ENCODE measurements at places on chromosomes 6 and 20.

GRCh38 chr6:89895276-89895874 lies 1.1 kb downstream of the GJA10 start:
- DNase-seq = no peak

GRCh38 chr6:121857551-121857950 lies 422.1 kb downstream of the GJA1 start:
- DNase-seq = no peak

GRCh38 chr6:135675862-135676261 lies 175.6 kb upstream of the PDE7B start:
- DNase-seq = no peak

- DNase-seq = no peak
Observed at GRCh38 chr20:16063881-16064280, 509.4 kb downstream of the KIF16B start.

DNA sequence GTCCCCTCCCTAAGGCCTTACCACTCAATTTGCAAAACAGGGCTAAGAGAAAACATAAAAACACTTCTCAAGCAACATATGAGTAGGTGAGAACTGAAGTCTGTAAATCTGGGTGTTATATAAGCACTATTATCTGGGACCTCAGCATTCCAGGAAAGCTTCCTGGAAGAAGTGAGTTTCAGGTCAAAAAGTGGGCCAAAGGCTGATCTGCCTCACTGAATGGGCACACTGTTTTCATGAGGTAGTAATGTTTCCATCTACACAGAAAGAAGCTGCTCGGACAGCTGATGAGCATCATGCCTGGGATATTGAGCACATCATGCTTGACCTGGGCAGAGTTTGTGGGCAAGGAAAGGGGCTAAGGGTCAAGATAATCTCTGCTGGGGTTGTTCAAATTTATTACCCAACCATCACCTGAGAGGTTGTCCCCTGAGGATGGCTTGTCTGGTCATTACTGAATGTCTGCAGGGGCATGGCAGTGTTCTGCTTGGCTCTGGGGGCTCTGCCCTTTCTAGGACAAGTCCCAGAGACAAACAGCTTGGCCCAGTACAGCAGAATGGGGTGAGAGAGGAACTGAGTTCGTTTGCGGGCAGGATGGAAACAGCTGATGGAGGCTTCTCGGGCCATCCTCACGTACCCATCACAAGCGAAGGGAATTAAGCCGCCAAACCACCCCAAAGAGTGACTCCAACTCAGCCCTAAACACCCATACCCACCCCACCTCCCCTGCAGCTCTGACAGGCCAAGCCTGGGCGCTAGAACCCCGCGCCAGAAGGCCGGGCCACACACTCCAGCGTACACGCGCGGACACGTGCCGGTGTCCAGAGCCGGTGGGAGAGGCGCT lies 1.2 kb upstream of the SYNJ2 start:
- DNase-seq = no peak

Measured in NCI-H1436 treated with DMSO at 0.1 percent for 48 hours (cell line).